Stimulated activated CD4-positive, alpha-beta T cell treated with anti-CD3 and anti-CD28 coated beads, Interleukin-1b, Interleukin-23, amount 100 ng/mL, for 4 hours (primary cell): ENCODE measurements at places on chromosomes 1 and 21.

DNA sequence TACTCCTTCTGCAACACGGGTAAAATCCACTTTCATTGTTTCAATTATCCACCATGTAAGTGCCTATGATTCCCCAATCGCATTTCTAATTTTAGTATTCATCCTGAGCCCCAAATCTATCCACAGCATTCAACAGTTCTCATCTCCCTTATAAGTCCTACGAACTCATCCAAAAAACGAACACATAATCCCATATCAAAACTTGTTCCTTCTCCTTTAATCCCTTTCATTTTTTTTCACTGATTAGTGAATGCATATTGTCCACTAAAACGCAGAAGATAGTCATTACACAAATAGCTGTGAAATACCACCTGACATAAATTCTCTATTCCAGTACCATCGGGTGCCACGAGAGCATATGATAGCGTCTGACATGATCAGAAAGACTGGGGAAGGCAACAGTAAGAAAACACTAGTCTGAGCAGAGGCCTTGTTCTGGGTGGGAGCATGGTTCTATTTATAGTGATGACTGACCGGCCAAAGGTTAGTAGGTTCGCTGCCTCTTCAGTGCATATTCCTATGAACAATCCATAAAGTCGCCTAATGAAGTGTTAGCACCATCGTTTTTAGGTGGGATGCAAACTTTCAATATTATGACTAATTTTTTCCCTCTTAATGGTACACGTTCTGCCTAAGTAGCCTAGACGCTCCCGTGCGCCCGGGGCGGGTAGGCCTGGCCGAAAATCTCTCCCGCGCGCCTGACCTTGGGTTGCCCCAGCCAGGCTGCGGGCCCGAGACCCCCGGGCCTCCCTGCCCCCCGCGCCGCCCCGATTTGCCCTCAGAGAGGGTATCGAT is 648 bp downstream of the ATP5PF start:
- no peak for DNase-seq

DNA sequence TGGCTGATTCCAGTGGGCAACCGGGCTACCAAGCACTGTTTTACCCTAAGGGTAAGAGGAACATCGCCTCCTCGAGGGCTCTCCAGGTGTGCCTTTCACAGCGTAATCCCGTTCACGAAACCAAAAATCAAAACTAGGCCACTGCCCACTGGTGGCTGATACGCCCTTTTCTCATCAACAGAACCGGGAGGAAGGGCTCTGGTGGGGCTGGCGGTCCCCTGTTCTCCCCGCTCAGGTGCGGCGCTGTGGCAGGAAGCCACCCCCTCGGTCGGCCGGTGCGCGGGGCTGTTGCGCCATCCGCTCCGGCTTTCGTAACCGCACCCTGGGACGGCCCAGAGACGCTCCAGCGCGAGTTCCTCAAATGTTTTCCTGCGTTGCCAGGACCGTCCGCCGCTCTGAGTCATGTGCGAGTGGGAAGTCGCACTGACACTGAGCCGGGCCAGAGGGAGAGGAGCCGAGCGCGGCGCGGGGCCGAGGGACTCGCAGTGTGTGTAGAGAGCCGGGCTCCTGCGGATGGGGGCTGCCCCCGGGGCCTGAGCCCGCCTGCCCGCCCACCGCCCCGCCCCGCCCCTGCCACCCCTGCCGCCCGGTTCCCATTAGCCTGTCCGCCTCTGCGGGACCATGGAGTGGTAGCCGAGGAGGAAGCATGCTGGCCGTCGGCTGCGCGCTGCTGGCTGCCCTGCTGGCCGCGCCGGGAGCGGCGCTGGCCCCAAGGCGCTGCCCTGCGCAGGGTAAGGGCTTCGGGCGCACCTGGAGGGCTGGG is at the start of gene IL6R:
Gene IL6R, plus strand, starts transcription at position 360 of the 763 bp plus-strand sequence. Its CDS starts 287 bp downstream, at position 647.
- no peak for DNase-seq

- no peak for DNase-seq
Observed at GRCh38 chr1:151596166-151596953, 15.5 kb upstream of the SNX27 start.

DNA sequence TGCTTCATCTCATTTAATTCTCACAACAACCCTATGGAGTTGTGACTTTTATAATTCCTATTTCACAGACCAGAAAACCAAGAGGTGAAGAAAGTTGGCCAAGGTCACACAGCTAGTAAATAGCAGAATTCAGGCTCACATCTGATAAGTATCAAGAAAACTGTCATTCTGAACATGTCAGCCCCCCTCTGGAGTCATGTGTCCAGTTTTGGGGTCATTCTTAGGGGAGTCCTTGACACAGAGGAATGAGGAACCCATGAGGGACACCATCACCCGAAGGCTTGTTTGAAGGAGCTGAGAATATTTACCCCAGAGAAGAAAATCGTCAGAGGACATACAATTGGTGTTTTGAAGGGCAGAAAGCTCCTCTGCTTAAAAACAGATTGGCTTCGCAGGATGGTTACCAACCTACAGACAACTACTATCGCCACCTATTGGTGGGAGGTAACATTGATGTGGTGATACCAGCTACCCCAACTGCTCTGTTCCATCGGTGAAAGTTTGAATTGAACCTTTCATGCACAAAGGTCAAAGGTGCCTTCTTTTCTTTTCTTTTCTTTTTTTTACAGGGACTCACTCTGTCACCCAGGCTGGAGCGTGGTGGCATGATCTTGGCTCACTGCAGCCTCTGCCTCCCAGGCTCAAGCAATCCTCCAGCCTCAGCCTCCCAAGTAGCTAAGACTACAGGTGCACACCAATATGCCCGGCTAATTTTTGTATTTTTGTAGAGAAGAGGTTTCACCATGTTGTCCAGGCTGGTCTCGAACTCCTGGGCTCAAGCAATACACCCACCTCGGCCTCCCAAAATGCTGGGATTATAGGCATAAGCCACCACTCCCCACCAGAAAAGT is 31.3 kb downstream of the NCMAP start:
- DNase-seq: peak; percentile 54

DNA sequence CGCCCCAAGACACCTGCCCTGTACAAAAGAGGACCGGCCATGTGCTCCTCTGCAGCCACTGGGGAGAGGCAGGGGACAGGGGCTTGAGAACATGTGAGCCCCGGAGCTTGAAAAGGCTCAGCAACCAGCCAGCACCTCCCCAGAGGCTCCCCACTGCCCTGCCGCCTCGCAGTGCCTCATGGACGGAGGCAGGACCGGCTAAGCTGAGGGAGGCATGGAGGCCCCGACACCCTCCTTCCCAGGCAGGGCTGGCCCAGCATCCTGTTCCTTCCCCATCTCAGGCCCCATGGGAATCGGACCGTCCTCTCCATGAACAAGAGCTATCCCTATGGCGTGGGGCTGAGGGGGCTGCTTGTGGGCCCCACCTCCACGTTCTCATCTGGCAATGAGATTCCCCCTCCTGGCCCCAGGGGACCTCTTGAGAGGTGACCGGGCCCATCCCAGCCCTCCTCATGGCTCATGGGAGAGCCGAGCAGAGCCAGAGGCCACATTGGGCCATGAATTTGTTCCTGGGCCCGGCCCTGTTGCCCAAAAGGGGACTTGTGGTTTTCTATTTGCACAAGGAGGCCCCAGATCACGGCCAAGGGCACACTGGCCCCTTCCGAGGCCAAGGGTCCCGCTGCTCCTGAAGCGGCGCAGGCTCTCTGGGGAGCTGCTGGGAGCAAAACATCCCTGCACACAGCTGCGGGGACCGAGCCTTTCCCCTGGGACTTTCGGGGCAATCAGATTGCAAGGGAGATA is 65.2 kb upstream of the ARHGEF16 start:
- DNase-seq: no peak

DNA sequence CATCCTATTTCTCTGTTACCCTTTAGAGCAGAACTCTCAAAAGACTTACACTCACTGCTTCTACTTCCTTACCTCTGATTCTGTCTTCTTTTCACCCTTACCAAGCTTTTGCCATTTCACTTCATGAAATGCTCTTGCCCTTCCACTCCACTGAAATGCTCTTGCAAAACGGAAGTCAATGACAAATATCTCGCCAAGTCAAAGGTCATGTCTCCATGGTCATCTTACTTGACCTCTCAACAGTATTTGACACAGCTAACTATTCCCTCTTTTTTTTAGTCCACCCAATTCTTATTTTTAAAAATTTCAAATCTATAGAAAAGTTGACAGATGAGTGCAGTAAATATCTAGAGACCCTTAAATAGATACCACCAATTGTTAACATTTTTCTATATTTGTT is 107.7 kb downstream of the OLFML2B start:
- no peak for DNase-seq

DNA sequence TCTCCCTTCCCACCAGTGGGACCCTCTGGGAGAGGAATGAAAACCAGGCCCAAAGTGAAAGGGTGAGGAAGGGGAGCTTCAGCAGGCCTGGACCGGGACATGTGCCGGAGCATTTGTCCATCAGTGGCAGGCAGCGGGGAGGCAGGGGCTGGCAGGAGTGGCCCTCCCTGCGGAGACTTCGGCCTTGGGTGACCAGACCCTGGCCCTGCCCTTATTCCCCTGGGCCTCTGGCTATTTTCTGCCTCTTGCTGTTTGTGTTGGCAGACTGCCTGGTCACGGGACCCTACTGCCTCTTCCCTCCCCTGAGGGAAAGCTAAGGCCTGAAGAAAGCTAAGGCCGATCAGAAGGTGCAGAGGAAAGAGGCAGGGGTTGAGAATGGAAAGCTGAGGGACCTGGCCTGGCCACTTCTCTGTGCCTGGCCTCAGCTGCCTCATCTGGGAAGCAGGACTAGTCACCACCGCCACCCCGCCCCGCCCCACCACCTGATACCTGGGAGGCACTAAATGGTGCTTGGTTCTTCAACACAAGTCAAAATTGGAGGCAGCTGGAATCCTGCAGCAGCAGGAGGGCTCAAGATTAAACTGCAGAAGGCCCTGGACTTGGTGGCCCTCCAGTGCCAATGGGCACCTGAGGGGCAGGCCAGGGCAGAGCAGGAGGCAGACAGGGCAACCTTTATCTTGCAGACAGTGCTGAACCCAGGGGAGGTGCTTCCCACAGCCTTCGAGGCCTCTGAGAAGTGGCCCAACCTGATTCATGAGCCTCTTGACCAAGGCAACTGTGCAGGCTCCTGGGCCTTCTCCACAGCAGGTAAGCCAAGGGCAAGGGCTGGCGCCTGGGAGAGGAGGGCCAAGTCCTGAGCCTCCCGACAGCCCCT is 7.9 kb downstream of the TINAGL1 start:
- DNase-seq: no peak

GRCh38 chr1:225410036-225410435 is 17.8 kb downstream of the LBR start:
- no peak for DNase-seq

GRCh38 chr1:222416001-222416791 is 131.7 kb downstream of the HHIPL2 start:
- DNase-seq: no peak

GRCh38 chr1:33175865-33176264 is 6.0 kb downstream of the TRIM62 start:
- DNase-seq: no peak

DNA sequence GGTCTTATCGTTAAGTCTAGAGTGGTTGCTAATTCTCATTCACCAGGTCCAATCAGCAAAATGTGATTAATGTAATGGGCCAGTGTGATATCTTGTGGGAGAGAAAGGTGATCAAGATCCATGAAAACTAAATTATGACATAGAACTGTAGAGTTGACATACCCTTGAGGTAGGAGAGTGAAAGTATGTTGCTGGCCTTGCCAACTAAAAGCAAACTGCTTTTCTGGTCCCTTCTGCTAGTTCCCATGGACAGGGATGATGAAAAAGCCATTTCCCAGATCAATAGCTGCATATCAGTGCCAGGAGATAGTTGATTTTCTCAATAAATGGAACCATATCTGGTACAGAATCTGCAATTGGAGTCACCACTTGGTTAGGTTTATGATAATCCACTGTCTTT is 65.8 kb downstream of the FH start:
- DNase-seq: no peak

DNA sequence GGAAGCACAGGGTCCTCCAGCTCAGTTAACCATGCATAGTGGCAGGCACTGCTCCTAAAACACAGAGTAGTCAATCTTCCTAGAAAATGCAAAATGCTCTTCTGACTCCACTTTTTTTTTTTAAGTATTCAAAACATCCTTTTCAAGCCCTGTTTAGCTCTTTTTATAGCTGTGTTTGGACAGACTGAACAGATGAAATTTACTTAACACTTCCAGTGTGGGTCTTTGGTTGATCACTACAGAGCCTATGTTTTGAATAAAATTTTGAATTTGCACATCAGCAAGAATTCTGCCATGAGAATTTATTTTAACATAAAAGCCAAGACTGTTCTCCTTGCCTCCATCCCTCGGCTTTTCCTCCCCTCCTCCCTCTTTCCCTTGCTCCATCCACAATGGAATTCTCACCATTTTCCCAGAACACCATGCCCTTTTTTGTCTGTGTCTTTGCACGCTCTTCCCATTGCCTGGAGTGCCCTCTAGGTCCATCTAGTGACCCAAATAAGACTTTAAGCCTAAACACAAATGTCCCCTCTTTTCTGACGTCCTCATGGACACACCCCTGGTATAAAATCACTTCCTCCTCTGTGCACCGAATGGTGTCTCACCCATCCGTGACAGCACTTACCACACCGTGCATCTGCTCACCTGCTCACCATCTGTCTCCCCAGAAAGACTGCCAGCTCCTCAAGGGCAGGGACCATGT is 24.0 kb upstream of the CPT2 start:
- no peak for DNase-seq

- no peak for DNase-seq
Observed at GRCh38 chr1:76390456-76390855, 315.9 kb downstream of the ST6GALNAC3 start.

DNA sequence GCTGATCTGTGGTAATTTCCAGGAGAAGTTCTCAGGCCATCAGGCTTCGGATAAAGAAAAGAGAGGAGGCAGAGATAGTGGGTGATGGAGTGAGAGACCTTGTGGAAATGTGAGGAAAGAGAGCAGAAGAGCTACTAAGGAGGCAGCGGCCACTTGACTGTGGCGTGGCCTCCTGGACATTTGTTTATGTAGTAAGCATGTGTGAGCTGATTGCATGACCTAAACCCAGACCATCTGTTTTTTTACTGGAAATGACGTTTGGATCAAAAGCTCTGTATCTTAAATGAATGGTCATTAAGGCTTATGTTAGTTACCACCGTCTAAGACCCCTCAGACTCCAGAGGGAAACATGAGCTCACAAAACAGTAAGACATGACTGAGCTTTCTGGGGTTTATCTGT is 13.6 kb downstream of the ATP1B1 start:
- no peak for DNase-seq

DNA sequence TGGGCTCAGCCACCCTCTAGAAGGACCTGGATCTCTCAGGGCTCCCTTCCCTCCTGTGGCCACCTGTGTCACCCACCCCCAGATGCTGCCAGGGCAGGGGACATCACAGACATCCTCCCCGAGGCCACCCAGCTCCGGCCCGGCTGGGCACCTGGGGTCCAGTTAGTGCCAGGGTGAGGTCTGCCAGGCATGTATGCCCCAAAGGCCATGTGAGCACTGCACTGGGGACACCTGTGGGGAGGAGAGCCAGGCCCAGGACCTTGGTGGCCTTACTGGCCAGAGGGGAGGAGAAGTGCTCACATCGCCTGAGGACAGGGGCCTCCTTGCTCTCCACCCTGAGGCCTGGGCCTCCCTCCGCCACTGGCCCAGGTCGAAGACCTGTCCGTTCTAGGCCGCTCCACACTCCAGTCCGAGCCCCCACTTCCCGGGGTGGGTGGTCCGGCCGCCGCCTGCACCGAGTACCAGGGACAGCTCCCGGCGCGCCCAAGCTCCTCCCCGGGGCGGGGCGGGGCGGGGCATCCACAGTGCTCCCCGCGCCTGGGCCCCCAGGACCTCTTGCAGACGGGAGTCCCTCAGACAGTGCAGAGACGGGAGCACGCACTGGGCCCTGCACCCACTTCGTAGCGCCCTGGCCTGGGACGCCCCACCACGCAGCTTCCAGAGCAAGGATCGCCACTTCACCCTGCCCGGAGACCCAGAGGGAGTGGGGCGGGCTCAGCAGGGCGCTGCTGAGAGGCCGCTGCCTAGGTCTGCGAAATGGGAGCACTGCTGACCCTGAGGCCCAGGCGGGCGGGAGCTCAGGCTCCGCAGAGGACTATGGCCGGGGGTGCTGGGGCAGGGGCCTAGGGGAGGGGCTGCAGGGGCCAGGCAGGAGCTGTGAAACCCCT is 34.3 kb upstream of the CCDC27 start:
- no peak for DNase-seq
